NB4 (cell line): ENCODE measurements at places on chromosomes 2 and 18.
A peak's percentile ranks its signal among the peaks of the same experiment; 100 is the strongest.

GRCh38 chr2:3311601-3312000 lies 66.0 kb downstream of the EIPR1 start:
- DNase-seq, result no peak

GRCh38 chr2:232438951-232439757 lies 16.8 kb upstream of the ALPI start:
- peak; percentile 56 for DNase-seq

GRCh38 chr2:85768713-85769112 lies 14.9 kb downstream of the ATOH8 start:
- DNase-seq, result no peak

DNA sequence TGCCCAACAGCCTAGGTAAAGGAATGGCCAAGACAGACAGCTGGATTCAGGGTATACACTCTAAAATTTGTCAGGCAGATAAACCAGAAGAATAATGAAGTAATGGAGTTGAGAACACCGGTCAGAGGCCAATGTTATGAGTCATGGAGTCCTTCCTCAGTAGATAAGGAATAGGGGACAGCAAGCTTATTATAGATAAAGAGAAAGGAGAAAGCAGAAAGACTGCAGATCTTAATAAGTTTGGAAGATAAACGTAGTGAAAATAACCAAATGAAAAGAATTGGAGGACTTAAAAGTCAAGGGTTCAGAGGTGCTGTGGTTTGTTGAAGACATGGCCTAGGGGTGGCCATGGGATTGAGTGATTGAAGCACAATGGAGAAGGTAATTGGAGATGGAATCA lies 63.5 kb upstream of the NFE2L2 start:
- DNase-seq, result no peak

GRCh38 chr2:217090024-217090473 lies 230.2 kb upstream of the TNP1 start:
- DNase-seq, result peak; percentile 87

DNA sequence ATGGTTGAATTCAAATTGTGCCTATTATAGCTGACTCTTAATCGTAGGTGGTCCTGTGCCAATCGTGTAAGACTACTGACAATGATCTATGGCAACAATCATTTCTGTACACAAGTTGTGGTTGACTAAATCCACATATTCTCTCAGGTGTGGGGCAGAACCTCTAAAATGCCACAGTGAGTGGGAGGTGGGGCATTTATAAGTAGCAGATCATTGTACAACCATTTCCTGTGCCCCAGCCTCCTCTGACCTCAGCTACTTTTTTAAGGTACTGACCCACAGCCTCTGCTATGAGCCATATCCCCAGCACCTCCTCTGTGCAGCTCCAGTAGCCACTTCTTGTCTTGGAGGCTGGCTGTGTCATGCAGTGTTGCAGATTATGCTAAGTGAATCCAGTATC lies 48.6 kb upstream of the RAPH1 start:
- DNase-seq, result no peak

DNA sequence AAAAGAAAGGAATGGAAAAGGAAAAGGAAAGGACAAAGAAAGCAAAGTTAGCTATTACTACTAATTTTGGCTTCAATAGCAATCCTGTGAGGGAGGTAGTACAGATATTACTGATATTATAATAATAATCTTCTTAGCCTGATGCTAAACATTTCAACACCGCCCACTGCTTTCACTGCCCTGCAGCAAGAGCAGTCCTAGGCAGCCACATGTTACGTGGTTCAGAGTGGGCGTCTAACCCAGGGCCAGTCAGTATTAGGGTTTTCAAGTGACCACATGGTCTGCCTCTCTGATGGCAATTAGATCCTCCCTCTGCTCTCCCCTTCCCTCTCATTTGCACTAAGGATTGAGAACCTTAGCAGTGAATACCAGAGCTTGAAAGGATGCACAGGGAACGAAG lies 83.7 kb upstream of the ZNF397 start:
- DNase-seq, result no peak

- DNase-seq, result no peak
These were observed 2.6 kb downstream of the CDH2 start for GRCh38 chr18:28174181-28174905.

GRCh38 chr18:58997811-58998337 lies 133.2 kb downstream of the ZNF532 start:
- DNase-seq, result no peak

- peak; percentile 39 for DNase-seq
These were observed 24.9 kb upstream of the ERICH2 start for GRCh38 chr2:170745305-170745704.

GRCh38 chr2:17958466-17959092 lies 80.1 kb downstream of the KCNS3 start:
- no peak for DNase-seq

- no peak for DNase-seq
These were observed 281.8 kb upstream of the TCF4 start for GRCh38 chr18:55869556-55870501.

DNA sequence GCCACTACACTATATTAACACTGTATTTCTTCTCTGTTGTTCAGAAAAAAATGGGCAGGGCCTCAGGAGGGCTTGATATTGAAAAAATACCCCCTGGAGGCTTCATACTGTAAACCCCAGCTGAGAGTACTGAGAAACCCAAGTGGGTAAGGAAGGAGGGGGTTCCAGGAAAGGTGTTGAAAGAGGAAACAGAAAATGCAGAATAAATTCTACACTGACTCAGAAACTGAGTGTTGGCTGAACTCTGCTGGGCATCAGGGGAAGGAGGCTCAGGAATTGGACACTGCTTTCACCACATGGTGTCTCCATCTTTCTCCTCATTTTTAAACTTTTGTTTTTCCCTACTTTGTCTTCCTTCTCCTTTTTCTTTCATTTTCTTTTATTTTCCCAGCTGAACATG lies 253.7 kb downstream of the DYM start:
- peak; percentile 12 for DNase-seq

- no peak for DNase-seq
These were observed 269.0 kb downstream of the CDCA7 start for GRCh38 chr2:173623438-173624319.

DNA sequence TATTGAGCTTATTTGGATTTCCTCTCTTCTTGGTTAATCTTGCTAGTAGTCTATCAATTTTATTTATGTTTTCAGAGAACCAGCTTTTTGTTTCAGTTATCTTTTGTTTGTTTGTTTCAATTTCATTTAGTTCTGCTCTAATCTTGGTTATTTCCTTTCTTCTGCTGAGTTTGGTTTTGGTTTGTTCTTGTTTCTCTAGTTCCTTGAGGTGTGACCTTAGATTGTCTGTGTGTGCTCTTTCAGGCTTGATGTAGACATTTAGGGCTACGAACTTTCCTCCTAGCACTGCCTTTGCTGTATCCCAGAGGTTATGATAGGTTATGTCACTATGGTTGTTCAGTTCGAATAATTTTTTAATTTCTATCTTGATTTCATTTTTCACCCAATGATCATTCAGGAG lies 141.6 kb downstream of the ZNF236 start:
- no peak for DNase-seq

DNA sequence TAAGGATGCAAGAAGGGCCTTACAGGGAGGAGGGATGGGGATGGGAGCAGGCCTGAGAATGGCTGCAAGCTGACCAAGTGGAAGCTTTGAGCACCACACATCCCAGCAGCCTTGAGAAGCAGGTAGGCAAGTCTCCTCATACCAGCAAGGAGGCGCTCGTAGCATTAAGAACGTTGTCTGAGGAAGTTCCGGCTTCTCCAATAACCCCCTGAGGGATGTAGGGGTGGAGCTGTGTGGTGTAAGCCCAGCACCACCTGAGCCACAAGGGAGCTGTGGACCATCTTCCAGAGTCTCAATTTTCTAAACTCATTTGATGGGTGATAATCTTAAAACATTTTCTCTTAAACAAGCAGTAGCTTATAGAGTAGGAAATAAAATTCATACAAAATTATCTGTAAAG lies 50.6 kb downstream of the ST3GAL5 start:
- DNase-seq, result peak; percentile 29
